Activated CD4-positive, alpha-beta T cell treated with anti-CD3 and anti-CD28 coated beads for 36 hours (primary cell): ENCODE measurements at places on chromosomes 3 and 15.
A peak's percentile ranks its signal among the peaks of the same experiment; 100 is the strongest.

GRCh38 chr15:71187078-71187477, 71.8 kb downstream of the THSD4 start:
- H3K36me3 ChIP-seq = no peaks in the 10 kb centered on the region
- no peak for DNase-seq
- peaks cover 7% of the 10 kb centered on the region for H3K27me3 ChIP-seq
- H3K27ac ChIP-seq = no peak overlapping the region
- H3K4me3 ChIP-seq = no peak overlapping the region
- H3K4me1 ChIP-seq = no peaks in the 10 kb centered on the region

- no peak for DNase-seq
- peak overlapping the region; percentile 94 for H3K27ac ChIP-seq
- no peaks in the 10 kb centered on the region for H3K27me3 ChIP-seq
Measured at GRCh38 chr3:14177580-14178246, 688 bp downstream of the XPC start.

GRCh38 chr3:64954995-64955636, 267.3 kb upstream of the ADAMTS9 start:
- H3K27ac ChIP-seq = no peak overlapping the region
- H3K4me3 ChIP-seq = no peak overlapping the region
- no peak for DNase-seq
- H3K36me3 ChIP-seq = no peaks in the 10 kb centered on the region

- peaks cover 37% of the 10 kb centered on the region for H3K4me1 ChIP-seq
- H3K27me3 ChIP-seq = no peaks in the 10 kb centered on the region
- H3K27ac ChIP-seq = no peak overlapping the region
- DNase-seq = no peak
- H3K4me3 ChIP-seq = no peak overlapping the region
Measured at GRCh38 chr3:49807431-49808114, 4.5 kb downstream of the INKA1 start.

DNA sequence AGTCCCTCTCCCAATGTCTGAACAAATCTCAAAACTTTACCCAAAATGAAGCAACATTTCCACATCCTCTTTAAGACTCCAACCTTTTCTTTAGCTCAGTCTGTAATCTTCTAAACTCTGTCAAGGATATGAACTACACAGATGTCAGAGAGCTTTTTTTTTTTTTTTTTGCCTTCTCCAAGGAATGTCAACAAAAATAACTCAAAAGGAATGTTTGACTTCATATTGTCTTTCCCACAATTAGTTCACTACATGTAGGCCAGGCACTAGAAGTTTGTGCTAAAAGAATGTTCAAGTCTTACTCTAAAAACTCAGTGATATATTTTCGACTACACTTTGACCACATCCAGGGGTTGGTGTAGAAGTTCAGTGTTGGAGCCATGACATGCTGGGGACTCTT, 37.1 kb downstream of the ADAMTS9 start:
- H3K27me3 ChIP-seq = no peaks in the 10 kb centered on the region
- no peaks in the 10 kb centered on the region for H3K36me3 ChIP-seq
- DNase-seq = no peak
- H3K4me3 ChIP-seq = no peak overlapping the region
